Trophoblast cell (in vitro differentiated cells and primary cell): ENCODE measurements at places on chromosomes 1 and 21.
A peak's percentile ranks its signal among the peaks of the same experiment; 100 is the strongest.

- no peak for DNase-seq
Measured at GRCh38 chr1:245197121-245197520, 42.3 kb downstream of the KIF26B start.

DNA sequence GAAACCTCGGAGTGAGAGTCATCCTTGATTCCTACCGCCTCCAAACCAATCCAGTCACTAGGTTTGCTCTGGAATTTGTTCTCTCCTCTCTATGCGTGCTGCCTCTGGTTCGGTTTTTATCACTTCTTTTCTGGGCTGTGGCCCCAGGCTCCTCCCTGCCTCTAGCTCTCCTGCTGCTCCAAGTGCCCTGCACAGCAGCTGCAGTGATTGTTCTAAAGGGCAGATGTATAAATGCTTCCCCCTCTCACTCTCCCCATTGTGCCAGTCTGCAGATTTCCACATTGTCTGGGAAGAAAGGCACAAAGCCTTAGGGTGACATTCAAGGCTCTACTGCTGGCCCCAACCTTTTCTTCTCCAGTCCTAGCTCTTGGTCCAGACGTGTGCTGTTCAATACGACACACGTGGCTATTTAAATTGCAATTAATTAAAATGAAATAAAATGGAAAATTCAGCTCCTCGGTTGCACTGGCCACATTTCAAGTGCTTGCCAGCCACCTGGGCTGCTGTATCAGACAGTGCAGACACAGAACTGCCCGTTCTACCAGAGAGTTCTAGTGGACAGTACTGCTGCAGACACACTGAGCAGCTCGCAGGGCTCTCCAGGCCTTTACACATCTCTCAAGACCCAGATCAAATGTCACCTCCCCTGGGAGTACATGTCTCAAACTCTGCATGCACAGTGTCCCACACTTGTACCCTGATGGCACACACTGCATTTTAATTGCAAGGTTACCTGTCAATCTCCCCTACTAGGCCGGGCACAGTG, 12.4 kb downstream of the TRIM62 start:
- no peak for DNase-seq

DNA sequence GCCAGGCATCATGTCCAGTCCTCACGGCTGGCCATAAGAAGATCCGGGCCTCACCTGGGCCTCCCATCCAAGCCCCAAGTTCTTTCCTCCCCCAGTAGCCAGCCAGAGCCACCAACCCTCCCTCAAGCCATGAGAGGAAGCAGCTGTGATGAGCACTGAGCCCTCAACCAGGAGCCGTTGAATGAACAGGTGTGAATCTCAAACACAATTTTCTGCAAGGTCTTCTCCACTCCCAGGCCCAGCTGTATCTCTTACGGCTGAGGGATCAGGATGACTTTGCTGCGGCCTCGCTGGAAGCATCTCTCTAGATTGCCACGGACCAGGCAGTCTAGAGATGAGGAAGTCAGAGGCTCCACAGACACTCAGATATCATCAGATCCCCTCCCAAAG, 9.8 kb upstream of the CLDN14 start:
- no peak for DNase-seq

GRCh38 chr21:15224346-15225086, 159.7 kb upstream of the NRIP1 start:
- peak; percentile 21 for DNase-seq

DNA sequence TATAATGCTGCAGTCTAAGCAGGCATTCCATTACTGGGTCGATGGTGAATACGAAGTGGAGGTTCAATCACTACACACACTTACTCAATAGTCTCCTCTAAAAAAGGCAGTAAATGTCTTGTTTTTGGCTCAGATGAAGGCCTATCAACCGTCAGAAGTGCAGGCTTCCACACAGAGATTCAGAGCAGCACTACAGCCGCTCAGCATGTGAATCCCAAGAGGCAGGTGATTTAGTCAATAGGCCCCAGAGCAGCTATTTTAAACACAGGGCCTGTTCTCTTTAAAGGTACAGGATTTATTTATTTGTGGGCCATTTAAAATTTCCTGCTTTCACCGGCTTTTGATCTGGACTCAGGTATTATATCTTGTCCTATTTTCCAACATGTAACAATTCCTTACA, 293.7 kb downstream of the RGS7 start:
- no peak for DNase-seq

- peak; percentile 87 for DNase-seq
Measured at GRCh38 chr1:11550664-11551283, 71.8 kb downstream of the DISP3 start.

- no peak for DNase-seq
Measured at GRCh38 chr1:113684153-113684541, 75.1 kb downstream of the PHTF1 start.

DNA sequence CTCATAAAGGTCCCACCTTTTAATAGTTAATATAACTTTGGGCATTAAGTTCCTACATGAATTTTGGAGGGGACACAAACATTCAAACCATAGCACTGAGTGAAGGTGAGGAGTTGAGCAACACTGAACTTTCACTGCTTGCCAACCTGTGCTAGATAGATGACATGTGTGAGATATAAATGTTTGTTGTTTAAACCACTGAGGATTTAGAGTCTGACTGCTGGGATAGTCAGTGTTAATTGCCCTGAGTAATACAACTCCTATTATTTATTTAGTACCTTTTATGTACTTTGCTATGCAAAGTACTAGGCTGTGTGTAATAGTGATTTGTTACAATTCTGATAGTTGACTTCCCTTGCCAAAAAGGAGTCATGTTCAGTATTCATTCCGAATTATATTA, 32.4 kb upstream of the SLC16A1 start:
- DNase-seq = no peak
